ENCODE measurements at places on chromosomes 3 and 15.

GRCh38 chr3:16768014-16768413 is 116.7 kb upstream of the PLCL2 start:
- DNase-seq: no peak

GRCh38 chr15:70031261-70031660 is 66.5 kb downstream of the TLE3 start:
- no peak for DNase-seq

- DNase-seq: no peak
Measured at GRCh38 chr3:8870134-8870533, 93.1 kb downstream of the RAD18 start.

DNA sequence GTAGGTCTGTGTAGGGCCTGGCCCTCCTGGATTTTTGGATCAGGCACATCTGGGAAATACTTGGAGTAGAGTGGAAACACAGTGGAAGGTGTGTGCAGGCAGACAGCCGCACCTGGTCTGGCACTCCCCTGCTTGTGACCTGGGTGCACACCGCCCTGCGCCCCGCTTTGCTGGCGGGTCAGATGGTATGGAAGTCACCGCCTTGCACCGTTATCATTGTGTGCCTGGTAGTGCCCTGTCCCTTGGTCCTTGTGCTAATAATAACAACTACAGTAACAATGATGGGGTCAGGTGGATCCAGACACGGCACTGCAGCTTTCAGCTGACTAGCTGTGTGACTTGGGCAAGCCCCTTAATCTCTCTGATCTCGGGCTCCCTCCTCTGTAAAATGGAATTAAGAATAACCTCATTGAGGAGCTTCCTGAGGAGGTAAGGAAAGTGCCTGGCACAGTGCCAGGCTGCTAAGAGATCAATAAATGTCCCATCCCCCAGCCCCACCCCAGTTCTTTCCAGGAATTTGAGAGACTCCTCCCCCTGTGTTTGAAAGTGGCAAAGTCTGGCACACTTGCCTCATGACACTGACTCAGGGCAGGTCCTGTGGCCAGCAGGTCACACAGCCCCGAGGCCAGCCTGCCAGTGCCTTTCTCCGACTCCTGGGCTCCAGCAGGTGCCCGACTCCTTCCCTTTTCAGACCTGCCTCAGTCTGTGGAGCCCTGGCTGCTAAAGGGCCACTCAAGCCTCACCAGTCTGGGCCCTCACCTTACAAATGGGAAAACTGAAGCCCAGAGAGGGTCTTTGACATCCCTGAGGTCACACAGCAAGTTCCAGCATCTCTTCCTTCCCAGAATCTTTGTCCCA is 9.8 kb downstream of the ISG20 start:
- DNase-seq: peak; percentile 30

DNA sequence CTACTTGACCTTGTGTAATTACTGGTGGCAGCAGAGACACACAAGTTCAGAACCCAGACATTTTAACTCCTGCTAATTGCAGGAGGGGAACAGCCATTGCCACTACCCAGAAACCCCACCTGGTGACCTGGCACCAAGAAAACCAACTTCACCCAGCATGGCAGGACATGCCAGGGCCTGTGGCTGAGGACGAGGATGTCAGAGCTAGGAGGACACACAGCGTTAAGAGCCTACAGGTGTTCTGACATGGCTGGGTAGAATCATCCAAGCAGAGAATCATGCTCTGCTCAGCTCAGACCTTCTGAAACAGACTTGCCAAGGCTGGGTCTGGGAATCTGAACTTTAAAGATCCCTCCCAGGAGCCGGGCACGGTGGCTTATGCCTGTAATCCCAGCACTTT is 11.7 kb upstream of the SPATA12 start:
- DNase-seq: no peak

- DNase-seq: peak; percentile 56
Measured at GRCh38 chr3:184691397-184692231, 20.2 kb downstream of the MAGEF1 start.

GRCh38 chr15:88994286-88994685 is 81.1 kb upstream of the MFGE8 start:
- peak; percentile 24 for DNase-seq

- no peak for DNase-seq
Measured at GRCh38 chr3:168859143-168859542, 763.4 kb upstream of the GOLIM4 start.

DNA sequence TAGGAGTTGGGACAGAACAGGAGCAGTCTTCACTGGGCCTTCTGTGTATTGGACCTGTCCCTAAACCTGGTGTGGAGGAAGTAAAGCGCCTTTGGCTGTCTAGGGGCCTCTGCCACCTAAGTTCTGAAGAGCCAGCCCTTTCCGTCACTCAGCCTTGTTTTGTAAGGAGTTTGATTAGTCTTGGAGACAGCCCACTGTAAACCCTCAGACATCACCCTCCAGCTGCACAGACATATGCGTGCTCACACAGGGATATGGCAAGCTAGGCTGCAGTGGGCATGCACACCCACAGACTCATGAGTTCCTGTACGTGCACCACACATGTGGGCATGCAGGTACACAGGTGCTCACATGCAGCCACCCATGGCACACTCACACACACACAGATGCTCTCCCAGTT is 5.2 kb downstream of the PRKCD start:
- no peak for DNase-seq

- DNase-seq: no peak
Measured at GRCh38 chr3:64023861-64024223, 548 bp upstream of the PSMD6 start.

GRCh38 chr15:73464602-73465001 is 21.6 kb downstream of the REC114 start:
- DNase-seq: no peak

- no peak for DNase-seq
Measured at GRCh38 chr15:92161039-92161670, 232.5 kb upstream of the ST8SIA2 start.

DNA sequence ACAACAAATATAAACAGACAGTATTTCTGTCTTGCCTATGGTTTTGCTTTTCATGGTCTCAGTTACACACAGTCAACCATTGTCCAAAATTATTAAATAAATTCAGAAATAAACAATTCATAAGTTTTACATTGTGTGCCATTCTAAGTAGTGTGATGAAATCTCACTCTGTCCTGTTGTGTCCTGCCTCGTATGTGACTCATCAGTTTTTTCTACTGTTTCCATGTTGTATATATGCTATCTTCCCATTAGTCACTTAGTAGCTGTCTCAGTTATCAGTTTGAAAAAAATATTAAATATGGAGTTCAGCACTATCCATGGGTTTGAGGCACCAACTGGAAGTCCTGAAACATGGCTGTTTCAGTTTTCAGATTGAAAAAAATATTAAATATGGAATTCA is 282.4 kb upstream of the GRM7 start:
- no peak for DNase-seq

DNA sequence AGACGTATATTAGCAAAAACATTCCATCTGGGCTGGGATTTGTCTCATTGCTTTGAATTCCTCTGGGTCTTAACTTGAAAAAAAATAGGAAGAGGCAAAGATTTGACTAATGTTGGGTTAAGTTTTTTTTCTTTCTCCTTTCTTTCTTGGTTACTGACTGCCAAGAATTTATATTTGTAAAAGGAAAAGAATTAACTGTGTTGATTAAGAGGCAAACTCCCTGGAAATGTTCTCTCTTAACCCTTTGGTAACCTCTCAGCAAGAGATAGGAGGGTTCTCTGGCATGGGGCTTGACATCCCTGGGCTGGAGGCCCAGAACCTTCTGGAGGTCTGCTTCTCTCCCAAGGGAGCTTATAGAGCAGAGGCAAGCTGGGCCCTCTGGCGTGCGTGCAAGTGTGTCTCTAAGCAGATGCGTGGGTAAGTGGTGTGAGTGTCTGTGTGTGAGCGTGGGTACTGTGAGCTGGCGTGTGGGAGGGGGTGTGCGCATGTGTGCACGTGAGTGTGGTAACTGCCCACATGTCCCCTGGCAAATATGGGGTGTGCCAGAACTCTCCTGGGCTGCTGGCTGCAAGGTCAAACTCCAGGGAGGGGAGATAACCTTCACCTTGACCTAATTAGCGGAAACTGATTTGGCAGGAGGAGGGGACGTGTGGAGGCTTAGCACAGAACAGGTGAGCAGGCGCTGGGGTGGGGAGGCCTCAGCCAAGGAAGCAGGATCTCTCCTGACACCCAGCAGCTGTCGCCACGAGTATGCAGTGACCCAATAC is 49.4 kb upstream of the MAGEF1 start:
- DNase-seq: peak; percentile 45

DNA sequence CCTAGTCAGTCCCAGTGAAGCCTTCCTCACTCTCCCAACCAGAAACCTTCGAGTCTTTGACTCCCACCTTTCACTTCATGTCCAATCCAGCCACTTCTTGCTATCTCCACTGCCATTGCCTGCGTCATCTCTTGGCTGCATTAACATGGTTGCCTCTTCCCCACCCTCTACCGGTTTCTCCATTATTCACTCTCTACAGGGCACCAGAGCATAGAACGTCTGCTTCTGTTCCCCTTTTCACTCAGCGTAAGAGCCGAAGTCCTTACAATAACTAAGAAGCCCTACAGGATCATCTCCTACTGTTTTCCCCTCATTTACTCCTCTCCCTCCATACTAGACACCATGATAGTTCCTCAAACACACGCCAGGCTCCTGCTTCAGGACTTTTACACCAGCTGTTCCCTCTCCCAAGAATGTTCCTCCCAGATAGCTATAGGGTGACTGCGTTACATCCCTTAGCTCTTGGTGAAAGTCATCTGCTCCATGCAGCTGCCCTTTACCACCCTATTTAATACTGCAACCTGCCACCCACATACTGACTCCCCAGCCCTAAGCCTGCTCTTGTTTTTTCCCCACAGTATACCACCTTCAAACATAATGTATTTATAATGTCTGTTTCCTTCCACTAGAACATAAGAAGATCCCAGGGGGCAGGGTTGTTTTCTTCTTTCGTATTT is 30.9 kb downstream of the RCN2 start:
- DNase-seq: no peak

GRCh38 chr15:74543583-74543982 is 2.6 kb downstream of the ARID3B start:
- no peak for DNase-seq
